Adipocyte (in vitro differentiated cells): ENCODE measurements at places on chromosomes 2 and 18.
A peak's percentile ranks its signal among the peaks of the same experiment; 100 is the strongest.

GRCh38 chr2:181957668-181958067 is 28.0 kb upstream of the PPP1R1C start:
- DNase-seq: no peak

DNA sequence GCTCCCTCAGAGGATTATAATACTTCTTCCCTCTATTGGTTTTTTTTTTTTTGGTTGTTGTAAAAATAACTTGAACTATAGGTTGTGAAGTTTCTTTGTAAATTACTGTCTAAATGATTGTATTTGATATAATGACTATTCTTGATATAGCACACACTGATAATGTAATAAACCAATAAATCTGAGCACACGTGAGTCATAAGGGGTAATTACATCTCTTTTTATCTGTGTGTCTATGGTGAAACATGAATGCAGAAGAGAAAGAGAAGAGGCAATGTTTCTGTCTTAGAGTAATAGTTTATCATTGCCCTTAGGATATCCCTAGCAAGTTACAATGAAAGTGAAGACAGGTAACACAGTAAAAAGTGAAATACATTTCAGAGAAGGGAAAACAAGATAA is 64.1 kb upstream of the RAPGEF4 start:
- no peak for DNase-seq

GRCh38 chr2:105827351-105828096 is 82.8 kb downstream of the NCK2 start:
- DNase-seq: no peak

- no peak for DNase-seq
Observed at GRCh38 chr18:68937029-68937599, 139.2 kb downstream of the CCDC102B start.

GRCh38 chr2:25270061-25270460 is 71.7 kb downstream of the DNMT3A start:
- DNase-seq: no peak

DNA sequence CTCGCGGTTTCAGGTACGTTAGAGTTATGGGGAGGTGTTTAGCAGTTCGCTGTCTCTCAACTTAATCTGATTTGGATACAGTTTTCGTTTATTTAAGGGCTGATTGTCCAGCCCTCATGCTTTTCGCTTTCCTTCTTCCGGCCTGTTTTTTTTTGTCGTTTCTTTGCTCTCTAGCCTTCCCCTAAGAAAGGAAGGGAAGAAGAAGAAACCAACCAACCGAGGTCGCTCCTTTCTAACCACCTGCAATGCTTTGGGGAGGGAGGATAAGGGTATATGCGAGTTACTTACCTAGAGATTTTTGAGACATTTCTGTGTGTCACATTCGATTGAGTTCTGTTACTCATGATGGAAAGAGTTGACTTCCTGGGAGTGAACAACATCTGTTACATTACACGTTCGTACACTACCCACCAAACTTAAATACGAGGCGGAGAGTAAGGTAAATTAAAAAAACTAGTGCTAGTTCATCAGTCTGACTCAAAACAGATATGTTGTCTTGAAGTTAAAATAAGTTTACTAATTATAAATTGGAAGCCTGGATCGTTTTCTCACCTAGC is 918 bp downstream of the EIF5B start:
- no peak for DNase-seq

- no peak for DNase-seq
Observed at GRCh38 chr2:17476064-17476463, 42.2 kb downstream of the RAD51AP2 start.

DNA sequence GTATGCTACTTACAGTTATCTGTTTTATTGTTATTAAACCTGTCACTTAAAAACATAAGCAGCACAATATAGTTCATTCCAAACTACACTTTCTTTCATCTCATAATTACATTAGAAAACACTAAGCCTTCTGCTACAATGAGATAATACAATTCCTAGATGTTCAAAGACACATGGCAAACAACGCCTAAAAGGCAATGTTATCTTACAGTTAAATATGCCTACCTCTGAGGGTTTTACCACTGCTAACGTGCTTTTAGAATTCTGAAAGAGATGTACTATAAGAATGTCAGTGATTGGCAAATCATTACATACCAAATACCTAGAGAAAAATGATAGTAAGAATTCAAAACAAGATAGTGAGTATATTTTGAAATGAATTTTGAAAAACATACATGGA is 46.8 kb upstream of the SPOPL start:
- DNase-seq: no peak

DNA sequence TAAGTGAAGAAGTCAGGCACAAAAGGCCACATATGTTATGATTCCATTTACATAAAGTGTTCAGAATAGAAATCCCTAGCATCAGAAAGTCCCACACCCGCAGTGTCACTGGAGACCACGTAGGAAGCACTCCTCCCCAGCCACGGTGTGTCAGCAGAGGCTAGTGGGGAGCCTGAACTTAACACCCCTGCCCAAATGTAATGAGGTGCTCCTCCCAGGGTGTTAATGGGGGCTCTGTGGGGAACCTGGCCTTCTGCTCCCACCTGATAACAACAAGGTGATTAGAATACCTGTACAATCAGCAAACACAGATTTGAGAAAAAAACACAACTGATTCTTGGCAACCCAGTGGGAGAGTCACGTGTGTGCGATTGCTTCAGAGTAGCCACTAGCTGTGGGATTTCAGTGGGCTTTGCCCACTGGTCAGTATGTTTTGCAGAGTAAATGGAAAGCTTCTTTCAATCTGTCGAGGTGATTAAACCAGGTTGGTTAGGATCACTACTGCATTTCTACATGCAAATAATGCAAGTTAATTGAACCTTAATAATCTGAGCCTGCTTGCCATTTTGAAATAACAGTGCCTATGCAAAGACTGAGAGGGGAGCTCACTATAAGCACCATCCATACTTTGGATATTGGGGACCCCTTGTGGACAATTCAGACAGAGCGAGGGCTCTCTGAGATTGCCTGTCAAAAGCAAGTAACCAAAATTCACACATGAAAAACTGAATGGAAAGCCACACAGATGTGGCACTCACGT is 20.6 kb upstream of the ATRAID start:
- peak; percentile 80 for DNase-seq

DNA sequence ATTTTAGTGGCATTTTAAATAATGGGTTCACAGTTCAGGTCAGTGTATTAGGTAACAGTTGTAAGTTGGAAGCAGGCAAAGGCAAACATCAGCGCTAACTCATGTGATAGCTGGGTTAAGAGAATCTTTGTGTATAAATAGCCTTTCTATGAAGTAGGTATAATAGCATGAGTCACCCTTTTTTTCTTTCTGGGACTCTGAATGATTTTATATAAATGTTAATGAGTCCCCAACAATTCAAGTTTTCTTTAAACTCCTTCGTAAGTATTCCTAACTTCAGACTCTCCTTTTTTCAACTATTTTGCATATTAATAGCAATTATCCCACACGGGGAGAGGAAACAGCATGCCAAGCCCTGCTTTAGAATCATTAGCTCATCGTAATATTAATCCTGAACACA is 384.3 kb downstream of the PIK3C3 start:
- DNase-seq: no peak

GRCh38 chr2:135773917-135774316 is 32.3 kb downstream of the UBXN4 start:
- peak; percentile 39 for DNase-seq

DNA sequence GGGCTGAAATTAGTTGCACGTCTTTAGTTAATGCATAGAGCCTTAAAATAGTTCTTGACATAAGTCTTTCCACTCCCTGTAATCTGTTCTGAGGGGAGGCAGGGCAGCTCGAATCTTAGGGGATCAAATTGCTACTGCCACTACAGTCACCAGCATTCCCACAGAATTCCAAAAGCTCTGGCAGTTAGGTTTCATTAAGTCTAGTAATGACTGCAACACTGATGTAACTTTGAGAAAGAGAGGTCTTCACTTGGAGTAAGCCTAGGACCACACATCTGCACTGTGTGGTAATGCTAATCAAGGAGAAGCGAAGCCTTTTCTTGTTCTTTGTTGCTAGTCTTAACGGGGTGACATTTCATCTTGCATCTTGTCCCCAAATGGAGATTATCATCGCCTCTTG is 19.3 kb upstream of the NCK2 start:
- no peak for DNase-seq

- no peak for DNase-seq
Observed at GRCh38 chr18:6294148-6294784, 120.4 kb downstream of the L3MBTL4 start.
